Thyroid gland (tissue), 4 donors: ENCODE measurements at places on chromosomes 11 and 22. TPM values are rescaled to one million over a fixed set of nuclear protein-coding genes. Genes with fewer than 3 reads are reported as not detected.

- no peak for DNase-seq
- no peaks in the 10 kb centered on the region for H3K4me1 ChIP-seq
- peaks cover 49% of the 10 kb centered on the region for H3K36me3 ChIP-seq
- no peaks in the 10 kb centered on the region for H3K27me3 ChIP-seq
- H3K27ac ChIP-seq = no peak overlapping the region
Observed at GRCh38 chr11:8699903-8700302, 17.3 kb downstream of the RPL27A start.

GRCh38 chr11:124768914-124769313 lies 6.8 kb upstream of the ESAM start:
- H3K4me3 ChIP-seq = no peak overlapping the region
- DNase-seq = no peak
- H3K27me3 ChIP-seq = no peaks in the 10 kb centered on the region
- no peaks in the 10 kb centered on the region for H3K36me3 ChIP-seq
- H3K27ac ChIP-seq = no peak overlapping the region
- H3K4me1 ChIP-seq = peaks cover 10% of the 10 kb centered on the region

DNA sequence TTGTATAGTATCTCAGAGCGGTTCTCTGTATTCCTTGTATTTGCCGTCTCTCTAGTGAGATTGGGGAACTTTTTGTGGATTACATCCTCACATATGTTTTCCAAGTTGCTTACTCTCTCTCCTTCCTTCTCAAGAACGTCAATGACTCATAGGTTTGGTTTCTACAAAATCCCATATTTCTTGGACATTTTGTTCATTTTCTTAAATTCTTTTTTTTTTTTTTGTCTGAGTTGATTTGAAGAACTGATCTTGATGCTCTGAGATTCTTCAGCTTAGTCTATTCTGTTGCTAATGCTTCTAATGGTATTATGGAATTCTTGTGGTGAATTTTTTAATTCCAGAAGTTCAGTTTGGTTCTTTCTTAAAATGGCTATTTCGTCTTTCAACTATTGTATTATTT lies 28.4 kb upstream of the SLN start:
- no peak for DNase-seq
- H3K27me3 ChIP-seq = no peaks in the 10 kb centered on the region
- H3K4me3 ChIP-seq = no peak overlapping the region
- H3K36me3 ChIP-seq = no peaks in the 10 kb centered on the region
- no peaks in the 10 kb centered on the region for H3K4me1 ChIP-seq

- no peaks in the 10 kb centered on the region for H3K27me3 ChIP-seq
- peaks cover 8% of the 10 kb centered on the region for H3K4me1 ChIP-seq
- DNase-seq = peak; percentile 89
- H3K27ac ChIP-seq = peak overlapping the region; percentile 71
- no peak overlapping the region for H3K4me3 ChIP-seq
Observed at GRCh38 chr11:123509737-123510578, 79.9 kb downstream of the GRAMD1B start.

DNA sequence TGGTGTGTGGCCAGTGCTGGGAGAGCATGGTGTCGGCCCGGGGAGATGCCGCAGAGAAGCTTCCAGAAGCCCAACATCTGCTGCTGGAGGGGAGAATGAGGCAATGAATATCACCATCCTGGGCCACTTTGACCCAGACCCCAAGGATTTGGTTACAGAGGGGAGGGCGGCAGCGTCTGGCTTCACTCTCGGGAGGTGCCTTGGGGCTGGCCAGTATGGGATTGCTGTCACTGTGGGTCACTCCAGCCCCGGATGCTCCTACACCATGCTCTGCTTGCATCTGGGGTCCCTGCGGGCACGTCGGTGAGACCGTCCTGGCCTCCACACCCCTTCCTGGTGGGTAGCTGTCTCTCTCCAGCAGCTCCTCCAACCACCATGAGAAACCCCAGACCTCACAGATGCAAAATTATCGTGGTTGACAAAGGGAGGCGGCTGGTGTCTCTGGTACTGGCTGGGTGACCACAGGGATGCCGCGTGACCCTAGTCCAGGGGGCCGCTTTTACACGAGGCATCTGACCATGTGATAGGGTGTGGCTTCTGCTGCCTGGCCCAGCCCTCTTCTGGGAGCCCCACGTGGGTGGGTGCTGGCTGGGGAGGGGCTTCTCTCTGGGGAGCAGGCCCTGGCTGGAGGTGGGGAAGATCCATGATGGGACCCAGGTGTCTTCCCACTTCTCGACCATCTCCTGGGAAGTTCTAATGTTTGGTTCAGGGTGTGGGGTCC lies 5.7 kb downstream of the KCNQ1 start:
- no peak overlapping the region for H3K4me3 ChIP-seq
- H3K36me3 ChIP-seq = no peaks in the 10 kb centered on the region
- no peak for DNase-seq
- H3K27me3 ChIP-seq = no peaks in the 10 kb centered on the region
- no peak overlapping the region for H3K27ac ChIP-seq

- peak overlapping the region; percentile 50 for H3K27ac ChIP-seq
- H3K36me3 ChIP-seq = no peaks in the 10 kb centered on the region
- DNase-seq = no peak
Observed at GRCh38 chr22:19959587-19960490, 18.2 kb upstream of the TXNRD2 start.

DNA sequence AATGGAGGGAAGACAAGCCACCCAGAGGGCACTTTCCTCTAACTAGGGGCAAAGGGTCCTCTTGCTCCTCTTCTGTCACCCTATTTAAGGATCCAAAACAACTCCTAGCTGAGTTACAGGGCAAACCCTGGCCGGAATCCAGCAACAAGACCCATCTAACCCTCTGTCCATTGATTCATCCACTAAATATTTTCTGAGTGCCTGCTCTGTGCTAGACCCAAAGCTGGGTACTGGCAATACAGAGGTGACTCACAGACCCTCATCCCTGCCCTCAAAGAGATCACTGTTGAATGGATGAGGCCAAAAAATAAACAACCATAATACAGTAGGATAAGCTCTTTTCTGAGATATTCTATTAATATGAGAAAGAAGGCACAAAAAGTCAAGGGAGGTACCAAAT lies 4.3 kb upstream of the GALNT18 start:
- no peak overlapping the region for H3K27ac ChIP-seq
- H3K36me3 ChIP-seq = no peaks in the 10 kb centered on the region
- no peaks in the 10 kb centered on the region for H3K27me3 ChIP-seq
- H3K4me3 ChIP-seq = no peak overlapping the region
- peaks cover 11% of the 10 kb centered on the region for H3K4me1 ChIP-seq
- DNase-seq = no peak

DNA sequence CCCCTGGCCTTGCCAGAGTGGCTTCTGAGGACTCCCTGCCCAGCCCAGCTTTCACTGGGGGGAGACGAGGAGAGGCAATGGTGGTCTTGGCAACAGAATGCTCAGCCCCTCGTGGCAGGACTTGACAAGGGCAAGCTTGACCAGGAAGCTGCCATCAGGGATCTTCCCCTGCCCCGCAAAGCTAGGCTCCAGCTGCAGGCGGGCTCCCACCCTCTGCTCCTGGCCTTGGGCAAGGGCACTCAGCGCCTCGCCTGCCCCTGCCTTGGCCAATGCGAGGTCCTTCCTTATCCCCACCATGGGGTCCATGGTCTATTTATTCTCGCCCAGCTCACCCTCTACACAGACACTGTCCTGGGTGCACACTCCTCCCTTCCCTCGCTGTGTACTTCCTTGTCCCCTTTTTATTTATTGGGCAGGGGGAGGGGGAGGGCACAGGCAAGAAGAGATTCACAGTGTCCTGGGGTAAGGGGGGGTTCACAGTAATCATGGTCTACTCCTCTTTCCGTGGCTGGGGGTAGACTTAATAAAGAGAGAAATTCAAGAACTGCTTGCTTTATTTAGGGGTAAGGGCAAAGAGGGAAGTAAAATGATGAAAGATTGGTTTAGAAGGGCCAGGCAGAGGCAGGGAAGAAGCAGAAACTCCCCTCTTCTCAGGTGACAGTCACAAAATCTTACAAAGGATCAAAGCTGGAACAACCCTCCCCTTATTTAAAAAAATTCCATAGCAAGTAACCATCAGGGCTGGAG lies 1.6 kb downstream of the GPHA2 start:
- H3K36me3 ChIP-seq = peaks cover 51% of the 10 kb centered on the region
- no peak overlapping the region for H3K4me3 ChIP-seq
- H3K27ac ChIP-seq = no peak overlapping the region
- no peaks in the 10 kb centered on the region for H3K27me3 ChIP-seq
- DNase-seq = no peak

DNA sequence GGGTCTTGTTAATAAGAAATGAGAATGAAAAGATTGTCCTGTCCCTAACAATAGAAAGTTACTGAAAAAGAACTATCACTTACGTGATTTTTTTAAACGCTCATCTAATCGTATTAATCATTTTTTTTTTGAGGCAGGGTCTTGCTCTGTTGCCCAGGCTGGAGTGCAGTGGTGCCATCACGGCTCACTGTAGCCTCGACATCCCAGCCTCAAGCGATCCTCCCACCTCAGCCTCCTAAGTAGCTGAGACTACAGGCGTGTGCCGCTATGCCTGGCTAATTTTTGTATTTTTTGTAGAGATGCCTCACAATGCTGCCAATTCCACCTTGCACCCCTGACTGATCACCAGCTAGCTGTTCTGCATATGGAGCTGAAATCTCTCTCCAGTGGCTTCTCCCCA lies 15.7 kb downstream of the PDGFB start:
- no peaks in the 10 kb centered on the region for H3K27me3 ChIP-seq
- H3K27ac ChIP-seq = no peak overlapping the region
- H3K4me3 ChIP-seq = no peak overlapping the region
- H3K36me3 ChIP-seq = no peaks in the 10 kb centered on the region
- peaks cover 15% of the 10 kb centered on the region for H3K4me1 ChIP-seq
- no peak for DNase-seq

DNA sequence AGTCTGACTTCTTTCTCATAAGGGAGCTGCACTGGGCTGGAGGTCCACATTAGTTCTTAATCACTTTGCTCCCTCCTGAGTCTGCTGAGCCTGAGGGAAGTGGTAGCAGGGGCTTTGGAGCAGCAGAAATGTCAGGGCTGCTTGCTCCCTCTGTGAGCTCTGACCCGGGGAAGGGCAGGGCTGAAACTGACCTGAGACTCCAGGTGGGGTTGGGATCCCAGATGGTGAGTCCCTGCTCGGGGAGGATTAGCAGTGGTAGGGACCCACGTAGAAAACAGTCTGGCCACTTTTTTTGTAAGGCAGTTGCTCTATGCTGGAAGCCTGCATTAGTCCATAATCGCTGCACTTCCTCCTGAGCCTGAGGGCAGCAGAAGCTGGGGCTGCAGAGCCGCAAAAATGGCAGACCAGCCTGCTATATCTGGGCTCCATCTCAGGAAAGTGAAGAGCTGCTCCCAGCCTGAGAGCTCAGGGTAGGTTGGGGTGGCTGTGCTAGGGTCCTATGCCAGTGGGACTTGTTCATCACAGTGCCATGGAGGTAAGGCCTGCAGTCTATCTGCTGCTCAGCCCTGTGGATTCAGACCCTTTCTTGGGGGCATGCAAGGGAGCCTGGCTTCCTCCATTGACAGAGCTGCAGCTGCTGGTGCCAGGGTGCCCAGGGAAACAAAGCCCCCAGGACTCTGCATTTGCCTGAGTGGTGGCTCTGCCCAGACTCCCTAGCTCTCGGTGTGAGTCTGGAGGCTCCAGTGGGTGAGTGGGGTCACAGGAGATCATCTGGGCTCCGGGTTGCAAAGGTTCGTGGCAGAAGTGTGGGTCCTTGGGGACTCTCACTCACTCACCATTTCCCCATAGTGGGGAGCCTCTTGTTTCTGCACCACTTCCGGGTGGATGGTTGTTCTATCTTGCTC lies 854.3 kb downstream of the LUZP2 start:
- H3K27me3 ChIP-seq = no peaks in the 10 kb centered on the region
- no peak overlapping the region for H3K4me3 ChIP-seq
- DNase-seq = no peak
- H3K27ac ChIP-seq = no peak overlapping the region

- no peaks in the 10 kb centered on the region for H3K4me1 ChIP-seq
- DNase-seq = no peak
- H3K4me3 ChIP-seq = no peak overlapping the region
- peaks cover 11% of the 10 kb centered on the region for H3K36me3 ChIP-seq
Observed at GRCh38 chr11:8642196-8642841, 40.1 kb downstream of the TRIM66 start.

GRCh38 chr11:63099555-63099954 lies 44.5 kb downstream of the SLC22A24 start:
- no peak for DNase-seq
- no peak overlapping the region for H3K4me3 ChIP-seq
- H3K27ac ChIP-seq = no peak overlapping the region
- no peaks in the 10 kb centered on the region for H3K4me1 ChIP-seq

DNA sequence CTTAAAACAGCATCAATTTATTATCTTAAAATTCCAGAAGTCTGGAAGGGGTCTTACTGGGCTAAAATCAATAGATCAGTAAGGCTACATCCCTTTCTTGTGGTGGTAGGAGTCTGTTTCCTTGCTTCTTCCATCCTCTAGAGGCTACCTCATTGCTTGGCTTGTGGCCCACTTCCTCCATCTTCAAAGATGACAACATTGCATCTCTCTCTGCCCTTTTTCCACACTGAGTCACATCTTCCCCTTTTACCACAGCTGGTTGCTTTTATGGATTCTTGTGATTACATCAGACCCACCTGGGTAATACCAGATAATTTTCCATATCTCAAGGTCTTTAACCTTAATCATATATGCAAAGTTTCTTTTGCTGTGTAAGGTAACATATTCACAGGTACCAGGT lies 60.9 kb downstream of the GRIA4 start:
- no peak overlapping the region for H3K4me3 ChIP-seq
- no peaks in the 10 kb centered on the region for H3K27me3 ChIP-seq
- no peaks in the 10 kb centered on the region for H3K4me1 ChIP-seq
- no peak for DNase-seq

DNA sequence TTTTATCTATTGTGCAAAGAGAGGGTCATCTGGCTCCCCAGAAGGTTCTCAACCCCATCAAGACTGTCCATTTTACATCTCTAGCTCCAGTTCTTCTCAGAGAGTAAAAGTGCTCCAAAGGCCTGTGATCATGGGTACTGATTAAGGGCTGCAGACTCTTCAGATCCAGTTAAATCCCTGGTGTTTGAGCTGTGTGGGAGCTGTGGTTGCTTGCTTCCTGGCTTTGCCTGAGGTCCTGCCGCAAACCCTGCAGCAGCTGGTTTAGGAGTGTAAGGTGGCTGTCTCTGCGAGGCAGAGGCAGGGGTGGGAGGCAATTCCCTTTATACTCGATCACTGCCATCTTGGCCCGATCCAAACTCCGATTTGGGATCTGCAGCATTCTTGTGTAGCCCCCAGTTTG lies 1.2 kb downstream of the MRPL17 start:
- H3K27me3 ChIP-seq = no peaks in the 10 kb centered on the region
- H3K36me3 ChIP-seq = peaks cover 3% of the 10 kb centered on the region
- no peak overlapping the region for H3K4me3 ChIP-seq
- H3K4me1 ChIP-seq = peaks cover 5% of the 10 kb centered on the region
- no peak overlapping the region for H3K27ac ChIP-seq

SERPING1 gene
- total RNA-seq = 256 TPM

SLC22A9 gene
- total RNA-seq = not detected

TCN2 gene
- total RNA-seq = 42.7 TPM

TIMM10 gene
- total RNA-seq = 29.8 TPM

SHISAL1 gene
- 1.5 TPM for total RNA-seq

WEE1 gene
- 32.9 TPM for total RNA-seq

LMO1 gene
- total RNA-seq = not detected

RAPSN gene
- total RNA-seq = not detected

OR8D2 gene
- not detected for total RNA-seq

MYBPC3 gene
- total RNA-seq = not detected

SLC25A45 gene
- 25.2 TPM for total RNA-seq
